ENCODE measurements at places on chromosomes 16 and 17. TPM values are rescaled to one million over a fixed set of nuclear protein-coding genes. Genes with fewer than 3 reads are reported as not detected.

GRCh38 chr16:23952128-23952970 is 116.6 kb downstream of the PRKCB start:
- DNase-seq, result no peak
- no peak overlapping the region for H3K27ac ChIP-seq
- no peaks in the 10 kb centered on the region for H3K4me1 ChIP-seq
- no peaks in the 10 kb centered on the region for H3K27me3 ChIP-seq
- no peak overlapping the region for H3K4me3 ChIP-seq

DNA sequence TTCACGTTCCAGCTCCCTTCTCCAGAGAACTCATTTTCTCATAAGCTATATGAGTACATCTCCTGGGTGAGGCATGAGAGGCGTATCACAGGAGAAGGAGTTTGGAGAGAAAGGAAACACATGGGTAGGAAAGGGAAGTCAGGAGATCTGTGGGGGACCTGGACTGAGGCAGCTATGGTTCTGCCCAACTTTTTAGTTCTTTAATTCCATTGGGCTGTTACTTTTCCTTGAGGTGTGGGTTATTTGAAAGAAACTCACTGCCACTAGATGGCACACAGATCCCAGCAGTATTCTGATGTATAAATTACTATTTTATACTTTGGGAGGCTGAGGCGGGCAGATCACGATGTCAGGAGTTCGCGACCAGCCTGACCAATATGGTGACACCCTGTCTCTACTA is 63.6 kb downstream of the NUP93 start:
- no peak overlapping the region for H3K27ac ChIP-seq
- no peaks in the 10 kb centered on the region for H3K4me1 ChIP-seq
- no peaks in the 10 kb centered on the region for H3K27me3 ChIP-seq

DNA sequence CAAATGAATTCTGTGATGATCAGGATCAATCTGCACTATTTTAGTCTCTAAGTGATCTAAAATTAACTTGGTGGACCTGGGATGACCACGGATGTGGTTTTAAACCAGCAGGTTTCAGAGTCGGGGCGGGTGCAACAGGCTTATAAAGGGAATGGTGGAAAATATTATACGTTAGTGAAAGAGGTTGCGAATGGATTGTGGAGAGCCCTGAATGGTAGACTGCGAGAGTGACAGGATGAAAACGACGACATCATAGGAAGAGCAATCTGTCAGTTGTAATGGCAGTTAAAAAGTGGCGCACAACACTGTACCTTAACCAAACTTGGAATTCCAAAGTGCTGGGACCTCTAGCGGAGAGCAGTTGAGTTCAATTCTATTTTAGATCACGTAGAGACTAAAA is 1.2 kb upstream of the CYB5B start:
- DNase-seq, result no peak
- peaks cover 17% of the 10 kb centered on the region for H3K4me1 ChIP-seq
- H3K36me3 ChIP-seq, result no peaks in the 10 kb centered on the region
- H3K4me3 ChIP-seq, result no peak overlapping the region
- H3K27ac ChIP-seq, result no peak overlapping the region
- H3K27me3 ChIP-seq, result no peaks in the 10 kb centered on the region

DNA sequence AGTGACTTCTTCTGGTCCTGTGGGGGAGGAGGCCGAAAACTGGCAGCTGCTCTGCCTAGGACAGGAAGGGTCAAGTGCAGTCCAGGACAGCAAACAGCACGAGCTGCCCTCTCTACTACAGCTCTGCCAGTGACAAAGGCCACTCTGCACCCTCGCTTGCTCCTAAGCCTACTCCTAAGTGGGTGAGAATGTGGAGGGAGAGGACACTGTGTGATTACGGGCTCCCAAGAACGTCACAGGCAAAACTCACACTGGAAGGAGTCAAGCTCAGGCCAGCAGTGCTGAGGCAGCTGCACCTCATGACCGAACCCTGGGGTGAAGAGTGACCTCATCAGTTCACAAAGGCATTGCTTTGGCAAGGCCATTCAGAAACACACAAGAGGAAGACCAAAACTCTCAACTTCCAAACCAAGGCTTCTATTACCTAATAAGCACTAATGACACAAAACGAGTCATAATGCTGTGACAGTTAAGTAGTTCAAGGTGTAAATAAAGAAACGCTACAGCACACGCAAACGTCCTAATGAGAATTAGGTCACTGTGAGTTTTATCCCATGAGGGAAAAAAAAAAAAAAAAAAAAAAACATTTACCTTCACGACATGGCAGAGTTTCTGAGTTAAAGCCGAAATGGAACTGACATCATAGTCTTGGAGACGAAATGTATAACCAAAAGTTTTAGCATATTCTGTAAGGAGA is 35.1 kb downstream of the MARF1 start:
- H3K27ac ChIP-seq, result no peak overlapping the region
- DNase-seq, result no peak
- H3K4me1 ChIP-seq, result peaks cover 10% of the 10 kb centered on the region
- H3K27me3 ChIP-seq, result no peaks in the 10 kb centered on the region

GRCh38 chr17:41844971-41845370 is 7.3 kb downstream of the KLHL10 start:
- H3K4me3 ChIP-seq, result no peak overlapping the region
- H3K4me1 ChIP-seq, result no peaks in the 10 kb centered on the region
- H3K27ac ChIP-seq, result no peak overlapping the region
- DNase-seq, result no peak

GRCh38 chr16:6528217-6528616 is 804.4 kb upstream of the RBFOX1 start:
- no peaks in the 10 kb centered on the region for H3K4me1 ChIP-seq
- H3K27ac ChIP-seq, result no peak overlapping the region
- no peaks in the 10 kb centered on the region for H3K36me3 ChIP-seq
- DNase-seq, result no peak

GRCh38 chr17:67082107-67082506 is 37.8 kb downstream of the CACNG1 start:
- H3K36me3 ChIP-seq, result no peaks in the 10 kb centered on the region
- peaks cover 3% of the 10 kb centered on the region for H3K4me1 ChIP-seq
- H3K27ac ChIP-seq, result no peak overlapping the region
- H3K27me3 ChIP-seq, result no peaks in the 10 kb centered on the region
- no peak overlapping the region for H3K4me3 ChIP-seq

- no peak overlapping the region for H3K4me3 ChIP-seq
- no peak for DNase-seq
- H3K27me3 ChIP-seq, result no peaks in the 10 kb centered on the region
- H3K27ac ChIP-seq, result no peak overlapping the region
- peaks cover 78% of the 10 kb centered on the region for H3K4me1 ChIP-seq
Measured at GRCh38 chr17:61400717-61401388, 1.2 kb downstream of the TBX2 start.

- H3K36me3 ChIP-seq, result no peaks in the 10 kb centered on the region
- no peaks in the 10 kb centered on the region for H3K27me3 ChIP-seq
- H3K4me1 ChIP-seq, result peaks cover 37% of the 10 kb centered on the region
- peak; percentile 64 for DNase-seq
Measured at GRCh38 chr16:4273858-4274311, 1.1 kb upstream of the TFAP4 start.

Gene PRSS53
- 6.0 TPM for total RNA-seq

Gene ACTG1
- total RNA-seq, result 1,790 TPM
